ENCODE measurements at places on chromosomes 12 and 14.

- DNase-seq, result no peak
Measured at GRCh38 chr12:131606218-131606901, 104.5 kb upstream of the SFSWAP start.

- DNase-seq, result no peak
Measured at GRCh38 chr14:81447021-81447764, 47.1 kb upstream of the STON2 start.

- no peak for DNase-seq
Measured at GRCh38 chr14:91732439-91732838, 553 bp upstream of the CATSPERB start.

GRCh38 chr12:86134561-86134960 is 121.6 kb downstream of the MGAT4C start:
- DNase-seq, result no peak

GRCh38 chr12:26530461-26530860 is 302.5 kb downstream of the ITPR2 start:
- no peak for DNase-seq

DNA sequence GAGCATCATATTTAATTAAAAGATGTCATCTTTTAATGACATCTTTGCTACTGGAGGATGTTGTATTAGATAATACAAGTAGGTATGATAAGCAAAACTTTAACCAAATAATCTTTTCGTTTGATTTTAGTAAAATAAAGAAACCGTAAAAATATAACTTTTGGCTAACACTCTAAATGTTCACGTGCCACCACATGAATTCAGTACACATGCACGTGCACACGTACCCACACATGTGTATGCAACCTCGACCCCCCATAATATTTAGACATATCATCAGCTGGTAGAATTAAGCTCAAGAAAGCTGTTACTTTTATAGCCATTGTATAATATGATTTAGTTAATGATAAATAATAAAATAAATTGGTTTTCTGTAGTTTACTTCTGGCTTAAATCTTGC is 566.6 kb upstream of the FBXO33 start:
- no peak for DNase-seq

GRCh38 chr12:119005085-119005484 is 23.7 kb downstream of the SRRM4 start:
- no peak for DNase-seq

- no peak for DNase-seq
Measured at GRCh38 chr14:58354808-58355207, 40.9 kb upstream of the TOMM20L start.

DNA sequence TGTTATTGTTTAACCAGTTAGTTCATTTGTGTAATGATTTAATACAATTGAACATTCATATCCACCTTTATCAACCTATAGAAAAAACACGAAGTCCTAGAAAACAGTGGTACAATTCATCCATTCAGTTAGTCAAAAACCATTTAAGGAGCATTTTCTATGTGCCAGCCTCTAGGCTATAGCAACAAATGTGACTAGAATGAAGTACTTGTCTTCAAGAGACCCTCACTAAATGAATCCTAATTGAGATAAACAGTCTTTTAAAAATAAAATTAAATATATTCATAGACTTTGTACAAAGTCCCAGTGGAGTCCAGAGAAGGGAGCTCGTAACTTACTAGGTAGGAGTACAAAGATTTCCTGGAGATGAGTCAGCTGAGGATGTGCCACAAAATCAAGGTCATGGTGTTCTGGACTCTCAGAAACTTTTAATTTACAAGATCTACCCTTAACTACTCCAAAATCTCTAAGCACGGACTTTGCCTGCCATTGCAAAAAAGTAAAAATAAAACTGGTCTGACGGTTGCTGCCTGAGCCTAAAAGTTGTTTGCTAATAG is 430.7 kb upstream of the DCN start:
- DNase-seq, result no peak

DNA sequence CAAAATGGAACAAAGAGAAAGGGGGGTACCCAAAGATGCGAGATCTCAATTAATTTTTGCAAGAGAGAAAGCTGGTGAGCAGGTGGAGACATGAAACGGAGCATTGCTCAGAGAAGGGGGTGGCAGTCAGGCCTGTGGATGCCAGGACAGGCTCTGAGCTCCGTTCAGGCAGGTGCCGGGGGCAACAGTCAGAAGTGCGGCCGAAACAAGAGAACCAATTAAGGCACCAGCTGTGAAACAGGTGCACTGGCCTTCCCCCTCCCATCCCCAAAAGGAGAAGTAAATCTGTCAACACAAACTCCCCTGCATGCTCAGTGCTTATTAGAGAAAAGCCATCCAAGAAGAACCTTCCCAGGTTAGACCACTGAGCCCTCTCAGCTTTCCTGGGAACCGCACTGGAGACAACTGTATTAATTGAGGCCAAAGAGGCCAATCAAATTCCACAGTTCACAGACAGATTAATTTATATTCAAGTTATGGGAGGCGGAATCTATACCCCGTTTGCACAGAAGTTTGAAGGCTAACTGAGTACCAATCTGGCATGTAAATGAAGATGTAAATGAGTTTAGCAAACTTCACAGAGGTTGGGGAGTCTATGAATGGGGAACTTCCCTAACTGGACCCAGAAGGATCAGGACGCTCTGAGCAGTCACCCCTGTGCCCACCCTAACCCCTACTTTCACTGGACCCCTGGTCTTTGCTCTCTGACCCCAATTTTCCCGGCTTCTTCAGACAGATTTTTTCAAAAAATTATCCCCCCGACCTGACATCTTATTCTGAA is 20.9 kb downstream of the OAS2 start:
- DNase-seq, result no peak

- DNase-seq, result no peak
Measured at GRCh38 chr14:89331398-89331797, 85.6 kb downstream of the FOXN3 start.

DNA sequence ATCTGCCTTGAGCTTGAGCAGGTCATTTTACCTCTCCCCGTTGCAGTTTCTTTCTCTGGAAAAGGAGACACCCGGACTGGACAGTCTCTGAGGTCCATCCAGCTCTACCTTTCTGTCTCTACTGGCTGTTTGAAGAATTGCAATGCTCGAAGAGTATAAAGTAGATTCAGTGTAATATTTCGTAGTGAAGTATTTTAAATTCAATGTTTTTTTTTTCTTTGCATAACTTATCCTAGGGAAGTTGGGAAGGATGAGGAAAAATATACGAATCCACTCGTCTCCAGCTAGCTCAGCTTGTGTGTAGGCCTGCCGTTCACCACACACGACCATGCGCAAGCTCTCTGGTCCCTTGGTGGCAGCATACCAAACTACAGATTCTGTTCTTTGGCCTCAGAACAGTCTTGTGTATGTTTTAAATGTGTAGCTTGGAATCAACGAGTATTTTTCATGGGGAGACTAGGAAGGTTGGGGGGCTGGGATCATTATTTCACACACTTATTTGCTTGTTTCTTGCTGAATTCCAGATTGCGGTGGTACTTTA is 307.9 kb downstream of the CACNA1C start:
- no peak for DNase-seq

DNA sequence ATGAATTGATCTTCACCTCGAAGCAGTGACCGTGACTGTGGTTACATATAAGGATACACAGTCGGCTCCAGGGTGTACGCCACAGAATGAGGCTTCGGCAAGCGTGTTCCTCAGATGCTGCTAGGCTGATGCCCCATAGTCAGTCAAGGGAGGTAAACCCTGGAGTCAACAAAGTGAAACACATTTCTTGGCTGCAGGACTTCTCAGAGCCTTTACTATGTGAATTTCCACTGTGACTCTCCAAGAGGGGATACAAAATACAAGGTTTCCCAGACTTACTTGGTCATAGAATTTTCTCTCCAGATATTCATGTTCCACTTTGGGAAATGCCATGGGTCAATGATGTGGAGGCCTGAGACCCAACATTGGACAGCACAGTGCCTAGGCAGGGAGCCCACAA is 260.6 kb downstream of the BCL11B start:
- DNase-seq, result no peak

DNA sequence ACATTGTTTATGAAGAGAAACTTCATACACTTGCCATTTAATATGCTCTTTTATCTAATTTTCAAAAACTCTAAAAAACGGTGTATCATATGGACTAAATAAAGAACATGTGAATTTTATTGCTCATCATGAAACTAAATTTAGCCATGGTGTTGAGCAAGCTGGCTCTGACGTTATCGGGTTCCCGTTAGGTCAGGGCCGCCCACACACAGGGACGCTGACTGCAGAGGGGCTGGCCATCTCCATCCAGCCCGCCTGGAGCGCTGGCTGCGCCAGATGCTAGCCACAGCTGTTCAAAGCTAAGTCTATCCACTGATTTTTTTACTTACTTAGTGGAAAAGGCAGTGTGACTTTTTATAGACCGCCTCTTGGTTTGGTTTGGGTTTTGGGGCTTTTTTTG is 36.5 kb upstream of the DYNC1H1 start:
- DNase-seq, result no peak

DNA sequence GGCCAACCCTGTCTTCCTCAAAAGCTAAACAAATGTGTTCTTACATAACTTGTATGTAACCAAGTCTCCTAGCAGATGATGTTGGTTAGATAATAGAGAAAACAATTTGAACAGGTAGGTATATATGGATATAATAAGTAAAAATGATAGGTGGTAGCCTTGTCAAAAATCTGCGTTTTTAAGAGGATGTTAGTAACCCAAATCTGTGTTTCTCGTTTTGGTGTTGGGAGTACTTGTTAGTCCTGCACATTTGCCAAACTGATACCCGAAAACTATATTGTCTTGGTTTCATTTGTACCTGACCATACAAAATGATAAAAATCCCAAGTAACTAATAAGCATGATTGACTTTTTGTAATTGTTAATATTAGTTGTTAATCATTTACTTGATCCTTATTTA is 8.1 kb downstream of the SRSF5 start:
- DNase-seq, result no peak

GRCh38 chr12:102896067-102896466 is 21.0 kb downstream of the PAH start:
- DNase-seq, result no peak

- no peak for DNase-seq
Measured at GRCh38 chr14:61434311-61434710, 112.9 kb downstream of the PRKCH start.

GRCh38 chr14:76990084-76990483 is 38.4 kb downstream of the IRF2BPL start:
- DNase-seq, result no peak

- no peak for DNase-seq
Measured at GRCh38 chr14:58537004-58537403, 100.8 kb upstream of the DACT1 start.

DNA sequence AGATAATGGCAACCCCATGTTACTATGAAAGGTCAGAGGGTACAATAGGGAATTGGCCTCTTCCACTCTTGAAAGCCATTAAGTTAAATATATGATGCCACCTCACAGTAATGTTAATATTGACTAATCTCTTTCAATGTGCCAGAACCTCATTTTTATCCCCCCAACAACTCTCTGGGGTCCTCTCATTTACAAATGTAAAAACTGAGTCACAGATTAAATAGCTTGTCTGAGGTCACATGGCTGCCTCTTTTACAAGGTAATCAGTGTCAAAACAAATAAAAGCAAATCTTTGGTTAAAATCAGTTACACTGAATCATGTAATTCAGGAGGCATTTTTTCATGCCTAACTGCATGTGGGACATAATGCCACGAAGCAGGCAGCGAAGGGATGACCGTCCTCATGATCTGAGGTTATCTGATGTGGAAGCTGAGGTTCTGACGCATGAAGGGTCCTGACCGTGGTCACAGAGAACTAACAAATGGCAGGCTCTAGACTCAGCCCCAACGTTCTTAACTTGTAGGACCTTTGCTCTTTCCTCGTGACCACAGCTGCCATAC is 78.5 kb downstream of the PTPN21 start:
- no peak for DNase-seq

DNA sequence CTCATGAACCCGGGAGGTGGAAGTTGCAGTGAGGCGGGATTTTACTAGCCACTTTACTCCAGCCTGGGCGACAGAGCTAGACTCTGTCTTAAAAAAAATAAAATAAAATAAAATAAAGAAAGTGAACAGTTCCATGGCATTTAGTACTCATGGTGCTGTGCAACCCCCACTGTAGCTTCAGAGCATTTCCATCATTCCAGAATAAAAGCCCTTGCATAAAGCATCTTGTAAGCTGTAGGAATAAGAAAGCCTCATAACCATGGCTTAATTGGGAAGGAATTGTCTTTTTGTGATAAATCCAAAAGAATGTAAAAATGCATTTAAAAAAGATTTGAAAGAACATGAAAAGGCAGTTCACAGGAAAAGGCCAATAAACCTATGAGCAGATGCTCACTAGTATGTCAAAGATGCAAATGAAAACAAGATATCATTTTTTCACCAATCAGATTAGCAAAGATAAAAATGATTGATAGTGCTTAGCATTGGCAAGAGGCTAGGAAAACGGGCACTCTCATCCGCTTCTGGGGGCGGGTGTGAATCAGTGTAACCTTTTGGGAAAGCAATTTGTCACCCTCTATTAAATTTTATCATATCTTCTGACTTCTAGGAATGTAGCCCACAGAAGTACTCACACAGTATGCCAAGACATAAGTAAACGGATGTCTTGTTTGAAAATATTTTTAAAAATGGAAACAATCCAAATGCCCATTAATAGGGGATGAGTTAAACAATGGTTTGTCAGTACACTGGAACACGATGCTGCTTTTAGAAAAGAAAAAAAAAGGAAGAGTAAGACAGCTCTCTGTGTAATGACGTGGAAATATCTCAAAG is 46.6 kb downstream of the CFAP251 start:
- DNase-seq, result no peak

DNA sequence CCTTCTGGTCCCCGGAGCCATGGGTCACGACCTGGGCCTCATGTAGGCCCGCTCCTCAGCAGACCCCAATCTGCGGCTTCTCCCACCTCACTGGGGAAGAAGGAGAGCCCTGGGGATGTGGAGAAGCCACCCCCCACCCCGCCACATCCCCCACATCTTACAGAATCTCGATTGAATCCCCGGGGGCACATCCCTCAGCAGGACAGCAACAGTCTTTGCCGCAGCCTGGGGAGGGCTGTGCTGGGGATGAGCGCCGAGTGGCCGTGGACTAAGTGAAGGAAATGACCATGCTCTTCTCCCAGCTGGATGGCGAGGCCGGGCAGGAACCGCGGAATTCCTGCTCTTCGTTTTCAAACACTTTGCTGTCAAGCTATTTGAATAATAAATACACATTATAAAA is 169.0 kb upstream of the RTL1 start:
- DNase-seq, result no peak

DNA sequence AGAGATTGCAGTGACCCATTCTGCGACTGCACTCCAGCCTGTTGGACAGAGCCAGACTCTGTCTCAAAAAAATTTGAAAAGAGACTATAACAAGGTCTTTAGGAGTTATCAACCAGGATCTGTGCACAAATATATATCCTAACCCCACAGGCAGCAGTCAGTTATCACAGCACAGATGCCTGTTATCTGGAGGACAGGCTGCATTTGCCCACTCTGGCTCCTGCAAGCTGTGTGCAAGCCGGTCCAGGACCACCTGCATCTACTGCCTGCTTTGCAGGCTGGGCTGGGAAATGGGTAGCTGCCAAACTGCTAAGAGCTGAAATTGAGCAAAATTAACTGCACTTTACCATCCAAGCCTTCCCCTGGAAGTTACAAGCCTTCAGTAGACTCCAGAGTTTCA is 21.4 kb upstream of the RCOR1 start:
- no peak for DNase-seq

- no peak for DNase-seq
Measured at GRCh38 chr14:75610834-75611233, 32.4 kb downstream of the FLVCR2 start.

GRCh38 chr14:34027990-34028495 is 77.2 kb upstream of the EGLN3 start:
- no peak for DNase-seq

GRCh38 chr14:98218218-98218617 is 1053.8 kb downstream of the BCL11B start:
- DNase-seq, result no peak
